Muscle of arm (tissue), 14 donors: ENCODE measurements at places on chromosomes 12 and 14.

- DNase-seq = no peak
Observed at GRCh38 chr12:78712834-78713481, 151.6 kb upstream of the SYT1 start.

GRCh38 chr12:34599530-34600513, 577.5 kb downstream of the ALG10 start:
- DNase-seq = no peak

DNA sequence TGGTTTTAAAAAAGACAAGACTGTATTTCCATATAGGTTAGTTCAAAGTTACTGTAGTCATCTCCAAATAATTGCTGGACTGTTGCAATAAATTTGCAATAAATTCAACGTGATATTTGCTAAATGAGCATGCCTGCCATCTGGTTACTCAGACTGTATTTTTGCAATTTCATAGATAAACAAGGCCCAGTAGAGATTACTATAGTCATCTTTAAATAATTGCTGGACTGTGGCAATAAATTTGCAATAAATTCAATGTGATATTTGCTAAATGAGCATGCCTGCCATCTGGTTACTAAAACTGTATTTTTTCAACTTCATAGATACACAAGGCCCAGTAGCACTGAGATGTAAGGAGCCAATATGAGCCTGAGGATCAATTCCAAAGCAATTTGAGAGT, 5.6 kb downstream of the NTN4 start:
- DNase-seq = no peak

DNA sequence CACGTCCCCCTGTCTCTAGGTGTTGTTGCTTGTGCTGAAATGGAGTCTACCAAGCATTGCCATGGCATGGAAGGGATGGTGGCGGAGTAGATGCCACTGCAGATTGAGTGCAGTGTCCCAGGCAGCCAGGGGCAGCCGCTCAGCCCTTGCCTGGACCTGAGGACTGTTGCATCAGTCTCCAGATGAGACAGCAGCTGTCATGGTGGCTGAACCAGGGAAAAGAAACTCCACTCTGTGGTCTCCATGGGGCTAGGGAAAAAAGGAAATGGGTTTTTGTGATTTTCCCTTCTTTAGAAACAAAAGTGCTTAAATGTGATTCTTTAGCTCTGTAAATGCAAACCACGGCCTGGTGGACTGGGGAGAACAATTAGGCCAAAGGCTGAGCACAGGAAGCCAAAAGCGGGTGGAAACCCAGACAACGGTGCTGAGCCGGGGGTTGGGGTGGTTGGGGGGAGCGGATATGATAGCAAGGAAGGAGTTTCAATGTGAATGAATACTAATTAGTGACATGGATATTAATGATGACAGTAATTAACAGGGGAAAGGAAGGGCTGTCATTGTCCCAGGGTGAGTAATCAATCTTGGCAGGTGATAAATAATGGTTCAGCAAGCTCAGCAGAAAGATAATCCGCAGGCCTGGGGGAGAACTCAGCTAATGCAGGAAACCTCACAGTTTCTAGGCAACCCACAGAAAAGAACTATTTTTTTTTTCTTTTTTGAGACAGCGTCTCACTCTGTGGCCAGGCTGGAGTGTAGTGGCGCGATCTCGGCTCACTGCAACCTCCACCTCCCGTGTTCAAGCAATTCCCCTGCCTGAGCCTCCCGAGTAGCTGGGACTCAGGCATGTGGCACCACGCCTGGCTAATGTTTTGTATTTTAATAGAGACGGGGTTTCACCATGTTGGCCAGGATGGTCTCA, 442.6 kb downstream of the DPF3 start:
- DNase-seq = peak; percentile 25

DNA sequence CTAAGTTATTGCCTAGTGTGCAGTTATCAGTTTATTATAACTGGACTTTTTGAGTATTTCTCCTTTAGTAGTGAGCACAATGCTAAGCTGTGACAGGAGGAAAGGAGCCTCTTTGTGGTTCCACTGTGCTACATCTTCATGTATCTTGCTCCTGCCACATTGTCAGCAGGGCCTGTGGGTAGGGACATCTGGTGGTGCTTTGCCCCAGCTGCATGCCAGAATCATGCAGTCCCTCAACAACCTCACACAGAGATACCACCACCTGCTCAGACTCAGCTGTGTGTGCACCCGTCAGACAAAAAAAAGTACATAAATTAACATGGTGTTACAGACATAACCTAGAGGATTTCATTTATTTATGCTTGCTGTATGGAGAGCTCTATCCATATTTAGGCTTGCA, 51.1 kb downstream of the MIS18BP1 start:
- no peak for DNase-seq

DNA sequence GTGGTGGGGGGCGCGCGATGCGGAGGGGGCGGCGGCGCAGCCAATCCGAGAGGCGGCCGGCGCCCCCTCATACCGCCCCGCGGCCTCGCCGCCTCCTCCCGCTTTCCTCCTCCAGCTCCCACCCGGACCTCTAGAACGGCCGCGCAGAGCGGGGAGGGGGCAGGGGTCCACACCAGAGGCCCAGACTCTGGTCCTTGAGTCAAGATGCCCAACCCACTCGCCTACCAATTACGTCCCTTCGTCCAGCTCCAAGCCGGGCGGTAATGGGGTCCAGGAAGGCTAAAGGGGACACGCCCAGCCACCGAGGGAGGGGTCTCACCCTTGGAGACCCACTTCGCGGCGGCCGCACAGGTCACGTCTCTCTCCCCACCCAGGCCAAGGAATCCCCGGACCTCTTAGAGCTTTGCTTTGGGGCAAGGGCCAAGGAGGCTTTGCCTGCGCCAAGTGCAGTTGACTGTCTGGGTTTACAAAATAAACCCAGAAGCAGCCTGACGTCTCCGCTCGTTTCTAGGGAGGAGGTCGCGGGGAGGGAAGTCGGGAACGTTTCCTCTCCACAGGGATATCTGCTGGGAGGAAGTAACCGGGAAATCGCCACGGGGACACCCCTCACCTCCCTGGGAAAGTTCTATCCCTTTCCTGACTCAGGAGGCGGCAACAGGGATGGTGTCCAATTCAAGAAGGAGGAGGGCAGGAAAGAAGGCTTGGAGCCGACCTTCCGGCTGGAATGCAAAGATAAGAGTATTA, 394 bp upstream of the AMIGO2 start:
- peak; percentile 47 for DNase-seq

GRCh38 chr12:6538420-6539313, 4.3 kb downstream of the GAPDH start:
- DNase-seq = no peak

- no peak for DNase-seq
Observed at GRCh38 chr12:54725233-54725843, 77.2 kb upstream of the DCD start.
